ENCODE measurements at places on chromosomes 1 and 21. TPM values are rescaled to one million over a fixed set of nuclear protein-coding genes. Genes with fewer than 3 reads are reported as not detected.

FCN3 gene
- 0.24 TPM for total RNA-seq

DNA sequence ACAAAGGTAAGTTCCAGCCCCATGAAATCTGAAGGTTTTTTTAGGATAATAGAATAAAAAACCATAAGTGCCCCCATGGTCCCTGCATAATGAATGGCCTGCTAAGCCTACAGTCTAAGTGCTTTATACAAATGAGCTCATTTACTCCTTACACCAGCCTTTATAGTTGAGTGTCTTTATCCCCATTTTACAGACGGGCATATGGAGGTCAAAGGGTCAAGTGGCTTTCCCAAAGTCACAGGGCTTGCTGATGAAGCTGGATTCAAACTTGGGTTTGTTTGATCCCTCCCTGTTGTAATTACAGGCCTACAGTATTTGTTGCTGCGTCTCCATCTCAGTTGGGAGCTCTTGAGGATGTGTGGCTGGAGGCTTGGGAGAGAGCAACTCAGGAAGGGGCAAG is 28.3 kb upstream of the ARHGEF10L start:
- DNase-seq: no peak

GRCh38 chr1:212518188-212519054 is 85.7 kb downstream of the NENF start:
- no peak for DNase-seq

GRCh38 chr1:235012436-235013210 is 116.0 kb downstream of the TOMM20 start:
- DNase-seq: no peak

GRCh38 chr1:40312238-40313205 is 4.6 kb downstream of the COL9A2 start:
- DNase-seq: no peak

GRCh38 chr21:16418226-16418625 is 688.4 kb downstream of the USP25 start:
- DNase-seq: no peak

DNA sequence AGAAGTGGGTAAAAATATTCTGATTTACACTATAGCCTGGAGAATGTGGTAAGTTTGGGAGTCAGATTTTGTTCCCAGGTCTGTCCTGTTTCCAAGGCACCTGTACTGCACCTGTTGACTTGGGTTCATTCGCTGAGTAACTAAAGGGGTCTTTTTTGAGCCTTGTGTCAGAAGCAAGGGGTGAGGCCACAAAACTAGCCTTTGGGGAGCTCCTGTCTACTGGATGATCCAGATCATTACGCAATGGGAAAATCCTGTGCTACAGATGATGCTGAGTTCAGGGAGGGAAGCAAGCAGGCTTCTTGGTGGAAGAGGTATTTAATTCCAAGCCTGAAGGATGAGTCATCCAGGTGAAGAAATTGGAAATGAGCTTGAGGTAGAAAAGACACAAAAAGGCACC is 424.0 kb downstream of the MATN1 start:
- no peak for DNase-seq

GRCh38 chr1:119015547-119015946 is 27.4 kb upstream of the TBX15 start:
- no peak for DNase-seq

GRCh38 chr1:117814856-117815797 is 114.3 kb downstream of the GDAP2 start:
- DNase-seq: no peak

DNA sequence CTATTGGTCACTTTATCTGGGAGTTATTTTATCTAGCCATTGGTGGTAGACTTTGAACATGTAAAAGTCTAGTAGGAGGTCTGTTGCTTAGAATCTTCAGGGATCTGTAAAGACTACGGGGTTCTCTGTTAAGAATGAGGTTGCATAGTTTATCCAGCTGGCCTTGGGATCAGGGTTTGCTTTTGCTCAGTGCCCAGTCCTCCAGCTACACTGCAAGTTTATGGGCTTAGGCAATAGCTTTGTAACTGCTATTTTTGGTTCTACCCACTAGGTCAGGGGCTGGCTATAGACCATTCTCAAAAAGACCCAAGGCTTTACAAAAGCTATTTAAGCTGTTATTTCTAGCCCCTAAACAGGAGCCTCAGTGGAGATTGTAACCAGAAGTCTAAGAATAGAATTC is 9.8 kb downstream of the SH3GLB1 start:
- no peak for DNase-seq

- DNase-seq: no peak
Measured at GRCh38 chr1:94550800-94551241, 9.3 kb upstream of the F3 start.

DNA sequence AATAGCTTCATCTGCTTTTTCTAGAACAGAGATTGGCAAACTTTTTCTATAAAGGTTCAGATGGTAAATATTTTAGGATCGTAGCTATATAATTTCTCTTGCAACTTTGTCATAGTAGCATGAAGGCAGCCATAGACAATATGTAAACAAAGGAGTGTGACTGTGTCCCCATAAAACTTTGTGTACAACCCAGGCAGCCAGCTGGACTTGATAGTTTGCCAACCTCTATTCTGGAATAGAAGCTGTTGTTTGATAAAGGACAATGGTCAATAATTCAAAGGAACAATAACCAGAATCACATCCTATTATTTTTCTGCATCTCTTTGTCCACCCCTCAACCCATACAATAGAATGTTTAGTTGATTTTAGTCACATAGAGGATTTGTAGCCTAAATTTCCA is 286.7 kb downstream of the LMX1A start:
- no peak for DNase-seq

DNA sequence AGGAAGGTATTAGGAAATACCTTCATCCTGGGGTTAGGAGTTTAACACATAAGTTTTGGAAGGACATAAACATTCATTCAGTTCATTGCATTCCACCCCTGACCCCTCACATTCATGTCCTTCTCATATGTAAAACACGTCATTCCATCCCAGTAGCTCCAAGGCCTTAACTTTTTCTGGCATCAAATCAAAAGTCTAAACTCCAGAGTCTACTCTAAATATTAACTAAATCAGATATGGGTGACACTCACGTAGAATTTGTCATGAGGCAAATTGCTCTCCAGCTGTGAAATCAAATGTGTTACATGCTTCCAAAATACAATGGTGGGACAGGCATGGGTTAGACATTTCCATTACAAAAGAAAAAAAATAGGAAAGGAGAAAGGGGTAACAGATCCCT is 298.2 kb upstream of the LRRC7 start:
- DNase-seq: no peak

DNA sequence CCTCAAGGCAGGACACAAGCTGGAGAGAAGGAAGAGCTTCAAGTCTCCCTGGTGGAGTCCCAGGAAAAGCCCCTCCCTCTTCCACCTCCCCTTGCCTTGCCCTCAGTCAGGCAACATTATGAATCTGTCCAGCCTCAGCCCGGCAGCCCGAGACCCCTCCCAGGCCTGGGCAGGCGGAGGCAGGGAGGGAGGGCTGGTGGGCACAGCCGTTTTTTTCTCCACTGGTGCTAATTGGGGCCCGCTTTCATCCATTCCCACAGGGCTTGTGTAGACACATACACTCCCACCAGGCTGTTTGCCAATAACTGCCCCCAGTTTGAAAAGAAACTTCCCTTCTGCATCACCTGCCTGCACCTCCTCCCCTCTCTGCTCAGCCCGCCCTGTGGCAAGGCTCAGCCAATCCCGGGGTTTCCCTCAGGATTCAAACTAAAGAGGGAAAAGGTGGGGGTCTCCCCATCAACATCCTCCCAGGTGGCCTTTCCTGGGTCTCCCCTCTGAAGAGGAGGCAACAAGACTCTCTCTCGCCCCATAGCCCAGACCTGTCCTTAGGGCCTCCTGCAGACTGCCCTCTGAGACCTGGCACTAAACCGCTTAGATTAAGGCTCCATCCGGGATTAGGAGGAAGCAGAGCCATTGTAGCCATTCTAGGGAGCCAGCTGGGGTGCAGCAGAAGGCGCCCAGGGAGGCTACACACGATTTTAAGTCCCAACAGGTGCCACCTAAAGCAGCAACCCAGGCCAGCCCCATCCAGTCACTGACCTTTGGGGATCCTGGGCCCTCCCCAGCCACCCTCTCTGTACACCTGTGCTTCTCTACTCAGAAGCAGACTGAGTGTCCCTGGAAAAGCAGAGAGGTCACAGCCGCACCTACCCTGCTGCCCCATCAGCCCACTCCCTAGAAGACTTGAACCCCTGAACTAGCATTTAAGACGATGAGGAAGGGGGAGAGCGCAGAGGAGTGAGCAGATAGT is 3.5 kb downstream of the IGSF9 start:
- no peak for DNase-seq

PADI2 gene
- total RNA-seq: 0.52 TPM

DNA sequence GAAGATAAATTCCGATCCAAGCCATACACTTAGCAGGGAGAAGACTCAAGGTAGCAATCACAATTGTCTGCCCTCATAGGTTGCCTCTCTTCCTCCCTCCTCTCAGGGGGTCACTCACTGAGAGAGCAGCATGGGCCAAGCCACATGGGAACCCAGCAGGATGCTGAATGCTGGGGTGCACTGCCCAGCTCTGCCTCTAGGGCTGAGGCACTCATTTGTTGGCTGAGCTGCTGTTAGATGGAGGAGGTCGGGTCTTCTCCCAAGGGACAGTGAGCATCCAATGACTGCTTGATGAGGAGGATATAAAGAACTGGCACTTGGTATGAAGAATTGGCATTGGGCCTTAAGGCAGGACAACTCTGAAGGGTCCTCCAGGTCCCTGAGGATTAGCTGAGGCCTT is 418.8 kb downstream of the SIPA1L2 start:
- DNase-seq: no peak

DNA sequence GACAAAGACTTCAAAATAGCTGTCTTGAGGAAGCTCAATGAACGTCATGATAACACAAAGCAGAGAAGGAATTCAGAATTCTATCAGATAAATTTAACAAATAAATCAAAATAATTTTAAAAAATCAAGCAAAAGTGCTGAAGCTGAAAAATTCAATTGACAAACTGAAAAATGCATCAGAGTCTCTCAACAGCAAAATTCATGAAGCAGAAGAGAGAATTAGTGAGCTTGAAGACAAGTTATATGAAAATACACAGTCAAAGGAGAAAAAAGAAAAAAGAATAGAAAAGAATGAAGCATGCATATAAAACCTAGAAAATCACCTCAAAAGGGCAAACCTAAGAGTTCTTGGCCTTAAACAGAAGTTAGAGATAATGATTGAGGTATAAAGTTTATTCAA is 21.0 kb upstream of the UHMK1 start:
- DNase-seq: no peak

DNA sequence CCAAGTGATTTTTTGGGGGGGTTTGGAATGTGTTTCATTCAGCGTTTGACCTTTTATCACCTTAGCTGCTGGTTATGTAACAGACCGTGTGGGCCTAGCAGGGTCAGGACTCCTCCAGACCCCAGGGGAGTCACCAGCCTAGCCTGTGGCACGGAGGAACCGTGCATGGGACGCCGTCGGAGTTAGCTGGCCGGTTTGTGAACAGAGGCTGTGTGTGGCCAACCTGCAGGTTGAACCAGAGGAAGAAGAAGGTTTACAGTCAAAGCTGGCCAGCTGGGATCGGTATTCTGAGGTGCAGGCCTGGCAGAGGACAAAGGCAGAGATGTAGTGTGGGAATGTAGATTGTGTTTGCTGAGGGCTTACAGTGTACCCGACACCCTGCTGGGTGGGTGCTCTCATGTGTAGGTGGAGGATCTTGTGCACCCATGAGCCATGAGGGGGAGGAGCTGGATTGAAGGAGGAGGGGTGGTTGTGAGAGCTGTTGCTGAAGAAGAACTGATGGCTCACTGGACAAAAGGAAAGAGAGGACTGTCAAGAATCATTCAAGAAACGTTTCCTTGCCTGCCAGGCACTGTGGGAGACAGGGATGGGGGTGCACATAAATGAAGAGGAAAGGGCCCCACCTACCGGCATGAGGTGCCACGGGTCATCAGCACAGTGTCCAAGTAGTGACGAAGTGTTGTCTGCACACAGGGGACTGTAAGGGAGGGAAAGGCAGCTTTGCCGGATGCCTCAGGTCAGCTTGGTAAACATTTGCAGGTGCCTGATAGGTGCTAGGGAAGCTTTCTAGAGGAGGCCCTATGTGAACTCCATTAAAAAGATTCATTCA is 40.0 kb upstream of the PWP2 start:
- no peak for DNase-seq

ATF3 gene
- total RNA-seq: 147 TPM

DNA sequence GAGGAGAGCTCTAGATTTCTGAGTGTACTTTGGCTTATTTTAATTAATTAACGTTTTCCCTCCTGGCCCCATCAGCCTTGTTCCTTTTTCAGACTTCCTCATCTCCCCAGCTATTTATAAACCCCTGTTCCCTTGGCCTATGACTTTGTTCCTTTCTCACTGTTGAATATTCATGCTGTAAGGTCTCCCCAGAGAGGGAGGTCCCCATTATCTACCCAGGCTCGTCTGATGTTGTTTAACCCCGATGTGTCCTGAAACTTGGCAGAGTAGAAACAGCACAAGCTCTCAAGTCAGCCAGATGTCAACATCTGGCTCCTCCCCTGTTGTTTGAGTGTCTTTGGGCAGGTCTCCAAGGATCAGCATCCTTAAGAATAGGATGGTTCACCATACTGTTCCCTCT is 153.6 kb downstream of the HIVEP3 start:
- no peak for DNase-seq

DNA sequence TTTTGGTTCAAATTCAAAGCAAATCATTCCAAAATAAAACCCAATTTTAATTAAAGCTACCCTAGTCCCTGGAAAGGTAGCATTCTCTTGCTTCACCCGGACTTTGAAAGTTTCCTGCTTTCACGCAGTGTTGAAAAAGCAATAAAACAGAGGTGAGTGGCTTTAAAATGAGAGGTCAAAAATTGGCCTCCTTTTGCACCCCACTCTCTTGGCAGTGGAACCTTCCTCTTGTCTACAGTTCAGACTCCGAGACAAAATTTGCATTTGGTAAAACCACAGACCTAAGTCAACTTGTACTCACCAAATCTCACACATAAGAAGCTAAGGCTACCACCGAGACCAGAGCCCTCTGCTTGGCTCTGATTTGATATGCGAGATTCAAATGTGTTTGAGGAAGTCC is 252.7 kb downstream of the TTLL7 start:
- DNase-seq: no peak

CSDE1 gene
- 524 TPM for total RNA-seq

DNA sequence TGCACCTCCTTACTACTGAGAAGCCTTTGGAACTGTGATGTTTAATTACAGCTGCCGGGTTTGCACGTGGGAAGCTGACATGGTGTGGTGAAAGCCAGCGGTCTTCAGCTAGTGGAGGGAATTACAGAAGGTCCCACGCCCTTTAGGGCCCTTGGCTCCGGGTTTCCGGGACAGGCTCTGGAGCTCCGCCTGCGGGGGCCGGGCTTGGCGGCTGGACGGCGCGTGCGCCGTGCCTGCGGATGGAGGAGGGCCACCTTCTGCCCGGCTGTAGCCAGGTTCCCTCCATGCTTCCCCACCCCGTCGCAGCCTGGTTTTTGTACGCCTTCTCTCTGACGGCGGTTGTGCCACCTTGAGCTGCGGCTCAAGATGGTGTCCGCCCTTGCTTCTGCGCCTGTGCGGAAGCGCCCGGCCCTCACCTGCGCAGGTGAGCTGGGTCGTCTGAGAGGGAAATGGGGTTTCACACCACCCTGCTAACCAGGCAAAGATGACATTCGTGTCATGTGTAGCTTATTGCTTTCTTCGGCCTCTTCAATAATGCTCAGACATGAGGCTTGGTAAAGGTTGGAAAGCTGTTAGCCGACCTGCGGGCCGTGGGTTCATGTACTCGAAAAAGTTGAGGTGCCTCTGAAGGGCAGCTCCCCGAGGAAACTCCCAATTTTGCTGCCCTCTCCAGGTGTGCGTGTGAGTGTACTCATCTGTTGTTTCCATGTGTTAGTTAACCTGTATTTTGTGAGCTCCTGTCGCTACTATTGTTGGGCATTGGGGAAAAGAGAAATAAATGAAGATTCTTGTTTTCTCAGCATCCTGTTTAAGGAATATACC is 36.6 kb upstream of the OPRD1 start:
- DNase-seq: no peak

TRMT13 gene
- total RNA-seq: 24.7 TPM

ADAMTS1 gene
- 72.7 TPM for total RNA-seq

NR0B2 gene
- total RNA-seq: not detected
